ENCODE measurements at places on chromosomes 3 and 15. TPM values are rescaled to one million over a fixed set of nuclear protein-coding genes. Genes with fewer than 3 reads are reported as not detected.

DNA sequence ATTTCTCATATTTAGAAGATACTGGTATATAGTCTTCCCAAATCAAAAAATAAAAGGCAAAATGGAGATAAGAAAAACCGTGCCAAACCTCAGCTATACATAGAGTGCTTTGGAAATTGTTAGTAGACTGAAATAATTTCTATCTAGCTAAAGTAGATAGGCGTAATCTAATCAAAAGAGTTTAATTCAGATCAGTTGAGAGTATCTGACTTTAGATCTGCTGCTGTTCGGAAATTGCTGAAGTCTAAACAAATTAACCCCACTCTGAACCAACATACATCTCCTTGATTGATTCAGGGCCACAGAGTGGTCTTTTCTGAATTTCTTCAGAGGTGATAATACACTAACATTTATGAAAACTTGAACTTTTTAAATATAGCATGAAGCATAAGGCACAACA lies 40.1 kb downstream of the MAP3K13 start:
- no peak for DNase-seq

DNA sequence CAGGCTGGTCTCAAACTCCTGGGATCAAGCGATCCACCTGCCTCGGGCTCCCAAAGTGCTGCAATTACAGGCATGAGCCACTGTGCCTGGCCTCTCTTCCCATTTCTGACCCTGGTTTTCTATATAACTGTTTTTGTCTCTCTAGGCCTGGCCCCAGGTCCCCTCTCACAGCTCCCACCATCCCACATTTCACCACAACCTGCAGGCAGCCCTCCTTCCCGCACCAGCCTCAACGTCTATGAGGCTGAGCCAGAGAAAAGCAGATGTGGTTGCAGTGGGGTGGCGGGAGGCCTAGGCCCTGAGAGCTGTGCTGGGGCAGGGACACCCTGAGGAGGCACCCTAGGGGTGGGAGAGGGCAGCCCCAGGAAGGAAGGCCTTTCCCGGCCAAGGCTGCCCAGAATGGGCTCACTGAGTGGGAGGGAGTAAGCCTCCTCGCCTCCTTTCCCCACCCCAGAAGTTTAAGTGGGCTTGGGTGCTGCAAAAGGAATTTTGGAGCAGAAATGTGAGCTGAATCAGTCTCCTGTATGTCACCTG lies 99.7 kb downstream of the LSM3 start:
- no peak for DNase-seq

- no peak for DNase-seq
Measured at GRCh38 chr3:127915115-127915936, at the start of gene KBTBD12. TSS of gene KBTBD12 (plus strand) at chr3:127915232. CDS start at chr3:127923062, 7,830 bp downstream.

DNA sequence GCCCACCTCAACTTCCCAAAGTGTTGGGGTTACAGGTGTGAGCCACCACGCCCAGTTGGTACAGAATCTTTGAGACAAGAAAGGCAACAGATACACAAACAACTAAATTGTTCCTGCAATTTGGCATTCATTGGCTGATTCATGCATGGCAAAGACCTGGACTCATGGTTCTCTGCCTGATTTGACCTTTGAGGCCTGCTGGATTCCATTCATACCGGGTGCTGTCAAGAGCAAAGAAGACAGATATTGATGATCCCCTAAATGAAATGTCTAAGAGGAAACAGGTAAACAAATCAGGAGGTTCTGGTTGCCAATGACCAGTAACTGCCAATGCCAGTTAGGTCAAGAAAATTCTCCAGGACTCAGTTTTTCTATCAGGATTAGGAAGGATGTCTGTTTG lies 43.9 kb upstream of the RAD18 start:
- DNase-seq: no peak

- DNase-seq: no peak
Measured at GRCh38 chr15:68192804-68193486, 12.2 kb downstream of the CALML4 start.

GRCh38 chr15:43212951-43213350 lies 7.9 kb downstream of the EPB42 start:
- no peak for DNase-seq

GRCh38 chr15:33360886-33361285 lies 50.1 kb downstream of the RYR3 start:
- DNase-seq: no peak

- no peak for DNase-seq
Measured at GRCh38 chr3:186988806-186989205, 58.5 kb downstream of the ST6GAL1 start.

DNA sequence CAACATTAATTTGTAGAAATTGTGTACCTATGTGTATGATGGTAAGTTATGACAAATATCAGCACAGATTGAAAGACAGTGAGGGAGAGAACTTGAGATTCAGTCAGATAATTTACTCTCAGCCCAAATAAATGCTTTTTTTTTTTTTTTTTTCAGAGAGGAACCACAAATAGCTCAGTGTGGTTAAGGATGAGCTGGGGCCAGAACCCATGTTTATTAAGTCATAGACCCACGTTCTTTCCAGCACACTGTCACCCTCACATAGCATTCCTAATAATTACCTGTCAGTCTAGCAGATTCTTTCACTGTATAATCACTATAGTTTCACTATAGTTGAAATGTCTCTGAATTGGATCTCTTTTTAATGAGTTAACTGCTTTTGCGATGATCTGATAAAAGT lies 246.1 kb downstream of the ZIC1 start:
- peak; percentile 20 for DNase-seq

The GOLGA8Q gene
- 0.10 TPM for total RNA-seq

- no peak for DNase-seq
Measured at GRCh38 chr15:35757765-35758164, 211.8 kb upstream of the DPH6 start.

- DNase-seq: no peak
Measured at GRCh38 chr15:89019436-89019835, 68.8 kb upstream of the ABHD2 start.

- DNase-seq: no peak
Measured at GRCh38 chr3:149894205-149894604, 76.5 kb downstream of the PFN2 start.

The CCDC33 gene
- not detected for total RNA-seq

DNA sequence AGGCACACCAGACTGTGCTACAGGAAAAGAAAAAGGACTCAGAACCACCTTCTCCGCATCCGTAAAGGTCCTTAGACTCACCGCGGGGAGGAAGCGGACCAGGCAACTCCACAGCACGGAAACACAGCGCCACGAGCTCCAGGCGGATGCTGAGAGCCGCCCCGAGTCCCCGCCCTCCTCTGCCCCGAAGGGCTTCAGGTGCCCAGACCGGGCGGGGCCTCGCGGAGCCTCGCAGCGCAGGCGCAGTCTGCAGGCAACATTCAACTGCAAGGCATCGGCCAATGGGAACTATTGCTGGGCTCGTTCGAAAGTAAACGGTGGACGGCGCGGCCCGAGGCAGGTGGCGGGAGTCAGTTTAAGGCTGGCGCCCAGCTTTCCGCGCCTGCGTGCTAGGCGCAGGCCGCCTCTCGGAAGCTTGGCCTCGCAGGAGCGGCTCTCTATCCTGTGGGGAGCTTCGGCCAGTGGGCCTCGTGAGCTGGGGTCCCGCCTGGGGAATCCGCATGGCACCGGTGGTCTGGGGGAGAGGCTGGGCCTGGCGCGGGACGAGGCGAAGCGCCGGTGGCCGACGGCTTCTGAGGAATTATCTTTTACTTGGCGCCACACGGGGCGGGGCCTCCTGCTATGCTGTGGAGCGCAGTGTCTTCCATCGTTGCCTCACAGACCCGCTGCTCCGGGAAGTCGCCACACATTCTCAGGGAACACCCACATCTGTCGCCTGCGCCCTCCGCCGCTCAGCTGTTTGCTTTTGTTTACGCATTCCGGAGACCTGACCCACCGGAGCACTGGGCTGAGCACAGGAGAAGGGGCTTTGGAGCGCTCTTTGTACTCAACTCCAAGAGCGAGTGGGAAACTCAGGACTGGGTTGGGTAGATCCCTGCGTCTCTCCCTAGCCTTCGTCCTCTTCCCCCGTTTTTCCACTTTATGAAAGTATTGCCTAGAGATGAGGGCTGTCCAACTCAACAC lies at the start of gene TRIM59:
TSS of gene TRIM59 (minus strand) at position 151 of the 963 bp plus-strand sequence. CDS start 10,603 bp downstream, outside the sequence.
- peak; percentile 92 for DNase-seq

The APOD gene
- not detected for total RNA-seq

The POC1A gene
- 26.0 TPM for total RNA-seq

The PRKCD gene
- 5.5 TPM for total RNA-seq

GRCh38 chr3:55827786-55828185 lies 340.7 kb upstream of the WNT5A start:
- DNase-seq: no peak

GRCh38 chr3:171850320-171850959 lies 7.3 kb downstream of the TMEM212 start:
- no peak for DNase-seq

The GOLGA6D gene
- total RNA-seq: not detected

DNA sequence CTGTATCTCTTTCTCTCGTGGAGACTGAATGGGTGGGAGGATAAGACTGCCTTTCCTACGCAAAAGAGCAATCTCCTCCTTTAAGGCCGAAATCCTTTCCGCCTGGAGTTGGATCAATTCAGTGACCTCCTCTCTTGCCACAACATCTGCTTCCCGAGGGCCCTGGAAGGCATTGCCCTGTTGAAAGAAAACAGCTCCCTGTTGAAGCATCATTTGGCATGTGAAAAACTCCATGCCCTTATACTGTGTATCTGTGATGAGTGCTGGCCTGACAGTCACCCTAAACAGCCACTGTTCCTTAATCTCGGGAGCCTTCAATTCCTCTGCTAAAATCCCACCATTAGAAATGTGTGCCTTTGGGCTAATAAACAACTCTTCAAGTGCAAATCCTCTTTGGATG lies 80.2 kb downstream of the BOC start:
- DNase-seq: no peak

DNA sequence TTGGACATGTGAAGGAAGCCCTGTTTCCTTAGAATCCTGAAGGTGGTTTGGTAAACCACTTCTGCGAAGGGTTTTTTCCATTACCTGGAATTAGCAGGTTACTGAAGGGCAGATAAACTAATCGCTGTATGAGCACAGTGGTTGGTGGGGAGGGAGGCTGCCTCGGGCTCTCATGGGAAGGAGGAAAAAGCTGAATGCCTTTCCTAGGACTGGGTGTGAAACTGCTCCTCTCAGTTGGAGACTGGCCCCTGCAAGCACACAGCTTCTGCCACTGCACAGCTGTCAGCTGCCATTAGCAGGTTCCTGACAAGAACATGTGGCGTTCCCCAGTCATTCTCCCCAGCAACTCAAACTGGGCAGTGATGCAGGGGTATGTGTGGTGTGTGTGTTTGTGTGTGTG lies 376.3 kb downstream of the GAP43 start:
- DNase-seq: no peak

The SPINK8 gene
- total RNA-seq: not detected

- peak; percentile 85 for DNase-seq
Measured at GRCh38 chr15:70596354-70597055, 166.9 kb downstream of the UACA start.

GRCh38 chr15:63065262-63066221 lies 23.0 kb downstream of the TPM1 start:
- no peak for DNase-seq

The GABRR3 gene
- total RNA-seq: not detected

GRCh38 chr3:39590806-39591205 lies 123.3 kb downstream of the MOBP start:
- no peak for DNase-seq

The KCNMB2 gene
- total RNA-seq: not detected

- DNase-seq: no peak
Measured at GRCh38 chr3:141849056-141849815, 27.2 kb upstream of the ATP1B3 start.

- DNase-seq: no peak
Measured at GRCh38 chr3:12922306-12922705, 80.9 kb upstream of the RPL32 start.

DNA sequence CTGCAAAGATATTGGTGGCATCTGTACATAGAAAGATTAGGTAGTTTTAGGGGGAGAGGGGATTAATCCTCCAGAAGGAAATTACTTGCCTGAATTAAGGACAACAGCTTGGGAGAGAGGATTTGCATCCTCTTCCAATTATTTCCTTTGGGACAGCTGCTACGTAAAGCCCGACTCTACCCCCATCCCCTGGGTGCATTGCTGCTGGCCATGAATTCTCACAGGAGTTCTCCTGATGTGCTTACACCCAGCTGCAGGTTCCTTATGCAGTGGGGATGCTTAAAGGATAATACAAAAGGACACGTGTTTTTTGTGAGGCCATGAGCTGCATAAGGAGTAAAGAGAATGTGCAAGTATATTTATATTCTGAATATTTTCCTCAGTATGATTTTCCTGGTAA lies 132.3 kb downstream of the VPS8 start:
- DNase-seq: no peak

DNA sequence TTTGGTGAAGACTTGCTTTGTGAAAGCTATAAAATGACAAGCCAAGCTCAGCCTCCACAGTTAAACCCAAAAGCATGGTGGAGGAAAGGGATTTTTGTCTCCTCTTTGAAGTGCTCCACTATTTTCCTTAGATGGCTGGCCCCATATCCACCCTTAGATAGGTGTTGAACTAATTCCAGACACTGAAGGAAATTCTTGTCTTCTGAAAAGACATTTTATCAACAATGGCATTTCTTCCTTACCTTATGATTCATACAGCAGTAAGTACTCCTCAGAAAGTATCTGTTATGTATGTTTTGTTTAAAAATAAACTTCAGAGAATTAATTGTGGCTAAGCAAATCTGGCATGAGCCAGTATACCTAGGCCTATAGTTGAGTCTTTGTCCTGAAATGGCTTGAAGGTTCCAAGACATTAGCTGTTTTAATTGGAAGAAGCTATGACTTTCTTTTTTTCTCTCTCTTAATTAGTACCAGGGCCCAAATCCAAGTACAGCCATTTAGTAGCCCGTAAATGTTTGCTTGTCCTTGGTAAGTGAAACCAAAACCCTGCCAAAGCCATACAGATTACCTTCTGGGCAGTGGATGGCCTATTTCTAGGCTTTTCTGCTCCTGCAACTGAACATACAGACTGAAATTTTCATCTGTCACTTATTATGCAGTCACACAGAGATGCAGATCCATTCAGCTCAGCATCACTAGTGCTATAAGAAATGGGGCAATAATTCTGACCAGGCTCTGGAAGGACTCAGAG lies 5.1 kb upstream of the BFSP2 start:
- no peak for DNase-seq

The RETNLB gene
- not detected for total RNA-seq

DNA sequence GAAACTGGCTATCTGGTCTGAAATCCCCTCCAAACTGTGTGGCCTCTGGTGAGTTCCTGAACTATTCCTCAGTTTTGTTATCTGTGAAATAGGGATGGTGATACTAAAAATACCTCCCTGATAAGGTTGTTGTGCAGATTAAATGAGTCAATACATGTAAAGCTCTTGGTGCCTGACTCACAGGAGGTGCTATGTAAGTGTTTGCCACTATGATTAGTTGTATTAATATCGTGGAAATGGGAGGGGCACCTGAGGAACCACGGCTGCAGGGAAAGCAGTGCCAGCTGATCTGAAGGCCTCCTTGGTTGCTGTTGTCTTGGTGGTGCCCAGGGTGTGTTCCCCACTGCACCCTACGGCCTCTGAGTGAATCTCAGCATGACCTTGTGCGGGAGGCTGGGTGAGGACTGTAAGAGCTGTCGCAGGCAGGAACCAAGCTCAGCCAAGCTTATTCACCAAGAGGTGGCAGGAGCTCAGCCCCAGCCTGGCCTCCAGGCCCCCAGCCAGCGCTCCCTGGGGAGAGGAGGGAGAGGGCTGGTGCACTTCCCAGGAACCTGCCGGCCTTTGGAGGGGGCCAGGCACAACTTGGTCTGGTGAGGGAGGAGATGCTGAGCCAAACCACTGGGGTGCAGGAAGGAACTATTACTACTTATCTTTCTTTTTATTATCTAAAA lies 44.8 kb upstream of the CCDC174 start:
- no peak for DNase-seq

Data from HT1080 (cell line).